ENCODE measurements at places on chromosomes 11 and 22.

DNA sequence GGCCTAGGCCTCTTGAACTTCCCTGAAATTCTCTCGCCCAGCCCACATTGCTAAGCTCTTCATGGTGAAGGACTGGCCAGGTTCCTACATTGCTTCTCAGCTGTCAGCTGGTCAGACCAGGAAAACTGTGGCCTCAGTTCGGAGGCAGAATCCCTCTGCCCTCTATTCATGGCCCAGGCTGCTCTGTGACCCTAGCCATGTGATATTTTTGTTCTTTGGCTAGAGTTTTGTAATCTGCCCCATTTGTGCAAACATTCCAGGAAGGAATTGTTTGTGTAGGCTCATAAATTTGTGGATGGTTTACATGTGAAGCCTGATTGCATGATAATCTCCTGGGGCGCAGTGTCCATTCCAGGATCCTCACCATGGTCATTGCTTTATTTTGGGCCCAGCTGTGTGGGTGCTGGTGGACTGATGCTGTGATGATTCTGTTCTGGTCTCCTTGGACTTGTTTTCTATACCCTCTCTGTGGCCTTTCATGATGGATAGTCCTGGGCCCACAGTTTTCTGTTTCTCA is 149.1 kb upstream of the E2F8 start:
- DNase-seq = no peak

DNA sequence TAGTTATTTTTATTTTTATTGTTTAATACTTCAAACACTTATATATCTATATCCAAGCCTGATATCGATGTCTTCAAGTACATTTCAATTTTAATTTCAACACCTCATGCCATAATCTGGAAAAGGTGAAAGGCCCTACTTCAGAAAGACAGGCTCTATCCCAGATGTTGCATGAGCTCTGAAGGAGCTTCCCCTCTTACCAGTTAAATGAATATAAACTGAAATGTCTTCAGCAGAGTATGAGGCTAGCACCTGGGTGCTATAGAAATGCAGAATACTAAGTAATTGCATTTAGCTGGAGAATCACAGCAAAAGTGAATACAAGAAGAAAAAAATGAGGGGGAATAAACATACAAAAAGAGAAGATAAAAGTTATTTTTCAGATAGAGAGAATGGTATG is 11.5 kb upstream of the GRIA4 start:
- DNase-seq = no peak

DNA sequence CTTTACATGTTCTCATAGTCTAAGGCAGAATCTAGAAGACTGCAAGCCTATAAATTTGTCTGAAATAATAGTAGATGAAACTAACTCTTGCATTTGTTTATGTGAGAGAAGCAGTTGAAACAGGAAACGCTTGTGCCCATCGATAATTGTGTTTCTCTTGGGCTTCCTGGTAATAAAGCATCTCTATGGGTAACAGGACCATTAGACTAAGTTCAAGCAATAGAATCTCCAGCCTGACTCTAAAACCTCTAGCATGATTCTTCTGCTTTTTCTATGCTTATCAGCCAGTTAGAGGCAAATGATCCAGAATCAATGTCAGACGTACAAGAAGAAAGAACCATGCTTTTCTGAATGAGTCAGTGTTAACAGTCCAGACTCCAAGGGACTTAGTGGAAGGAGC is 1734.4 kb downstream of the LRRC4C start:
- DNase-seq = no peak

DNA sequence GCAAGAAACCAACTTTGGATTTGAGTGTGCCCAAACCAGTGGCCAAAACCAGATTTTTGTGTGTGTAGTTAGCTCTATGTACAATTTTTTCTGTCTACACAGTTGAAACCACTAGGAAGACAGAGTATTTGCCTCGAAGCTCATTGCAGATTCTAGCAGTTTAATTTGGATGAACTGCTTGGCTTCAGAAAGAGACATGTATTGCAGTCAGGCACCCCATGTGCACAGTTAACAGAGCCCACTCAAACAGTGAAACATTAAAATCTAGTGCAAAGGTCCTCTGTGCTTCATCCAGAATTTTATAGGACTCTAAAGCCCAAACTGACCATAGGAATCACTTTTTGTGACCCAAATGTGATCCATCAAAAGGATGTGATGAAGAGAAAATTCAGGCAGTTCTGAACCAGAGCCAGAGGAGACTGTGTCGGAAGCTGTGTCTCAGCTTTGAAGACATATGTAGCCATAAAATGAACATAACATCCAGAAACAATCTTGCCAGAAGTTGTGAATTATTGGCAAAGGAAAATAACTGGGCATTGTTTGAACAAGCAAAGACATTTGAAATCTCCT is 82.7 kb downstream of the PANX1 start:
- DNase-seq = no peak

DNA sequence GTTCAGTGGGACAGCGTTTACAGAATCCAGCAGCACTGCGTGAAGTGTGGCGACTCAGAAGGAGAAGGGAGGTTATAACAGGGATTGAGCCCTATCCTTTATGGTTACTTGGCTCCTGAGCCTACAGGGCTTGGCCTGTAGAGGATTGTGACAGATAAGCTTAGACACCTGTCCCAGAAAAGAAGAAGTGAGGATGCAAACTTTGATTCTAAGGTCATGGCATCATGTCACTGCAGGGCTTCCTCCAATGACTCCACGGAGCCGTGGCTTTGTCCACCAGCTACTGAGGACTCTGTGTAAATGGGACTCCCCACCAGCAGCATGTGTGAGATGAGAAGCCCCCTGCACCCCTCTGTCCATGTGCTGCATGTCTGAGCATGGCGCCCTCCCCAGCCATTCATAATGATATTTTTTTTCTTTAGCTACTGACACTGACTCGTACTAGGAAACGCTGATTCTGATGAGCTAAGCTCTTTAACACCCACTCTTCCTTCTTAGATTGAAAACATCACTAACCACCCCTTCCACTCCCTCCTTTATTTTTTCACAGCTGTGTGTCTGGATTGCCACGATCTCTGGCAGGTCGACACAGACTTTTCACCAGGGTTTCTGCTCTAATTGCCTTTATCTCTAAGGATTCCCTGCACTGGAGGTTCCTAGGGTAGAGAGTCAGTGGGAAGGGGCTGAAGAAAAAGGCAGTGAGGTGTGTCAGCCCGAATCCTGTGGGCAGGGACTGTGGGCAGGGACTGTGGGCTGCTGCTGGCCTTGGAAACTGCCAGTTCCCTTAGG is 65.5 kb upstream of the TTC12 start:
- DNase-seq = no peak

DNA sequence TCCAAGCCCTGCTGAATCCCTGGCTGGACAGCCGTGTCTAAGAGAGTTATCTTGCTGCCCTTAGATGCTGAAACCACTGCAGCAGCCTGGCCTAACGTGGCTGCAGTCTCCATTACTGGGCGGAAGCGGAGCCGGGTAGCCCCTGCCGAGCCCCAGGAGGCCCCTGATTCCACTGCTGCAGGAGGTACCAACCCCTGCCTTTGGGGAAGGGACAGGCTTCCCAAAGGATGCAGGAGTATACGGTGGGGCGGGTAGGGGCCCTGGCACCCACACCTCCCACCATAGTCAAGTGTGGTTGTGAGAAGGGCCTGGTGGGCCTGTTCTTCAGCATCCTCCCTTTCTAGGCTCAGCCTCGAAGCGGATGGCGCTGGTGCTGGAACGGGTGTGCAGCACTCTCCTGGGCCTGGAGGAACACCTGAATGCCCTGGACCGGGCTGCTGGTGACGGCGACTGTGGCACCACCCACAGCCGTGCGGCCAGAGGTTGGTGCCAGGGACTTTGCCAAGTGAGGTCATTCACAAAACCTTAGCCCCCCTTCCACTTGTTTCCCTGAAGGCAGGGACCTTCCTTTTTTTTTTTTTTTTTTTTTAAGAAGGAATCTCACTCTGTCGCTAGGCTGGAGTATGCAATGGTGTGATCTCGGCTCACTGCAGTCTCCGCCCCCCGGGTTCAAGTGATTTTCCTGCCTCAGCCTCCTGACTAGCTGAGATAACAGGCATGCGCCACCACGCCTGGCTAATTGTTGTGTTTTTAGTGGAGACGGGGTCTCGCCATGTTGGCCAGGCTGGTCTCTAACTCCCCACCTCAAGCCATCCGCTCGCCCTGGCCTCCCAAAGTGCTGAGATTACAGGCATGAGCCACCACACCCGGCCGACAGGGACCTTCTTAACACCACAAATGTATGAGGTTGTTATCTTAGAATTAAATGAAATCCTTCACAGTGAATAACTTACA is 11.0 kb downstream of the TKFC start:
- DNase-seq = no peak

DNA sequence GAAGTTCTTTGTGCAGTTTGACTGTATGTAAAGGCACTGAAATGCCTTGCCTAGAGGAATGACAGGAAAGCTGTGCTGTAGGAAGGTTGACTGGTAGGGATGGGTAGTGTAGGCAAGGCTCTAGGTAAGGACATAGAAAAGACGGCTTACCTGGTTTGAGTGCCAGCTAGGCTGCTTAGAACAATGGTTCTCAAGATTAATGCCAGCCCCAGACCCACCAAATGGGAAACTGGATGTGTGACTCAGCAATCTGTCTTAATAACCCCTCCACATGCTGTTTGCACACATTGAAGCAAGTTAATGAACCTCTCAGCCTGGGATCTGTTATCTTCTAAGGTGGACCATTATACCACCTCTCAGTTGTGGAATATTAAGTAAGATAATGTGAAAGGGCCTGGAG is 3.7 kb downstream of the RPS3 start:
- DNase-seq = no peak

GRCh38 chr11:57339328-57339727 is 1.2 kb downstream of the P2RX3 start:
- no peak for DNase-seq

GRCh38 chr11:77092382-77092781 is 10.3 kb upstream of the OMP start:
- DNase-seq = no peak

DNA sequence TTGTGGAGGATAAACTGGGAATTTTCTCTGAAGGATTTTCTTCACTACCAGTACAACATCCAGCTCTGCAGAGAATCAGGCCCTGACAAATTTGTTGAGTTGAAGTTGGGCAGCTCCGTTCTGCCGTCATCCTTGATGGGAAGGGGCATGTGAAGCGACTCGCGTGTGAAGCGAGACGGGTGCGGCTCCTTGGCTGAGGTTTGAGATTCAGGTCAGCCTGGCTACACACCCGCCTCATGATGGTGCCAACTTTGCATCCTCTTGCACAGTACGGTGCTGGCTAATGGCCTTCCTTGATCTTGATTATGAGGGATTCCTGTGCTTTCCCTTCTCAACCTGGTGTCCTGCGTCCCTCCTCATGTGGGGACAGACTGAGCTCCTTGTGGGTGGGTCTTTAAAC is 19.7 kb upstream of the CDC42EP2 start:
- DNase-seq = no peak

- DNase-seq = no peak
Observed at GRCh38 chr22:47421846-47422245, 659.4 kb downstream of the TBC1D22A start.

DNA sequence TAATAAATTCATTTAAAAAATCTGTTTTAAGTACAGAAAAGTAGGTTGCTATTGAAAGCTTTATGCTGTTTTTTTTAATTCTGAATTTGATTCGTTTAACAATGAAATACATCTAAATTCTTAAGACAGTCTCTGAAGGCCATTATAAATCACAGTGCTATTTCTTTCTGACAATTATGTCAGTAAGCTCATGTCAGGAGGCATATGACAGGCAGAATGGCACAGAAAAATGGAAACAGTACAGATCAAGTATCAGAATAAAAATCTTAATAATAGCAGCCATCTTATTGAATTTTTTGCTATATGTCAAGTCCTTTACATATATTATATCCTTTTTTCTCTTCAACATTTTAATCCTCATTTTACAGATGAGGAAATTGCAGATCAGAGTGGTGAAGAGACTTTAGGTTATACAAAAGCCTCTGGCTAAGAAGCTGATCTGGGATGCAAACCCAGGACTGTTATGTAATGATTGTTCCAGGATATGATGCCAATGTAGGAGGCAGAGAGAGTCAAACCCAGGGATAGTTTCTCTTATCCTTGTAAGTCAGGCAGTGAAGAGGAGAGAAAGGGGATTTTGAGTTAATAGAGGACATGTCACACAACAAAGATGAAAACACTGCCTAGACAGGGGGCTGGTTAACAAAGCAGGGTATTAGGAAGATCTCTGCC is 283.1 kb upstream of the CCDC90B start:
- DNase-seq = no peak

DNA sequence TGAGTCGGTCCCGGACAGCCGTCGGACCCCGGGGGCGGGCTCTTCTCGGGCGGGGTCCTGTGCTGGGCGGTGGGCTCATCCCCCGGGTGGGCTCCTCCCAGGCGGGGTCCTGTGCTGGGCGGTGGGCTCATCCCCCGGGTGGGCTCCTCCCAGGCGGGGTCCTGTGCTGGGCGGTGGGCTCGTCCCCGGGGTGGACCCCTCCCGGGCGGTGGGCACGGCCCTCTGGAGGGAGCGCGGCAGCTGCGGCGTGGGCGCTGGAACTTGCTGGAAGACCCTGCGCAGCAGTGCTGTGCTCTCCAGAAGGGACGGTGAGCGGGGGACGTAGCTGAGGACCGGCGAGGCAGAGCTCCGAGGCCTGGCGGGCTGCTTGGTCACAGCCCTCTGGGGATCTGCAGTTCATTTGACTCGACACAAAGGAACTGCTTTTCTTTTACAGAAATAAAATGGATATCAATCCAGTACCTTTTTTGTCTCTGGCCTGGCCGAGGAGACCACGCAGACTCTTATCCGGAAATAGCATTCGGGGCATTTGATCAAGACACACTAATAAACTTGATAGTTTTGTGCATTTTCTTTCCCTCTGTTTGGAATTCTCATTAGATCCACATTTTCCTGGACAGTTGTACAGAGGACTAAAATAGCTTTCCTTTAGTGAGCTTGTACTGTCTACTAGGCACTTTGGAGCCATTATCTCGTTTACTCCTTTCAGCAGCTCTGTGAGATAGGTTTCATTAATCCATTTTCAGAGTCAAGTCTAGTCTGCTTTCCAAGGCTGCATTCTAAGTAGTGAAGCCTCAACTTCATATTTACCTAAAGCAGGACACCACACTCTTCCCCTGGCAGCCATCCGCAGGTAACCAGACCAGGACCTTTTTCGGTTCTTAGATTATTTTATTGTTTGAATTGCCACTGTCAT is 812 bp downstream of the JAM3 start:
- no peak for DNase-seq

GRCh38 chr11:69734841-69735240 is 31.0 kb upstream of the FGF19 start:
- no peak for DNase-seq

GRCh38 chr11:5507933-5508305 is 1.8 kb downstream of the UBQLN3 start:
- DNase-seq = no peak

- no peak for DNase-seq
Observed at GRCh38 chr11:125348674-125349309, 147.3 kb downstream of the FEZ1 start.

DNA sequence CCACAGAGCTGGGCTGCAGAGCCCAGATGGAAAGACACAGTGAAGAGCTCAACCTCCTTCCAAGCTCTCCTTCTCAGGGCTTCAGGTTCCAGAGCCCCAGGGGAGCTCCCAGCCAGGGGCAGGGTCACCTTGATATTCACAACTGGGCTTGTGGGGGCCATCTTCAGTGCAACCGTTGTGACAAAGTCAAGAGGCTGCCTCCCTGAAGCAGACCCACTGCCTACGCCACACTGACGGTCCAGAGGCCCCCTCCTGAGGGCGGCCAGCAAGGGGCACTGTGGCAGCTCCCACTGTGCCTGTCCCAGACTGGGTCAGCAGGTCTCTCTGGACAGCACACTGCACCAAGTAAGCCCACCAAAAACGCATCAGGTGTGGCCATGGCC is 84.1 kb downstream of the DGCR2 start:
- DNase-seq = no peak

All from NCI-H187 treated with DMSO at 0.1 percent for 48 hours (cell line).